CD4-positive, alpha-beta T cell treated with Interleukin-10 for 1 hour (primary cell): ENCODE measurements at places on chromosomes 12 and 14.

DNA sequence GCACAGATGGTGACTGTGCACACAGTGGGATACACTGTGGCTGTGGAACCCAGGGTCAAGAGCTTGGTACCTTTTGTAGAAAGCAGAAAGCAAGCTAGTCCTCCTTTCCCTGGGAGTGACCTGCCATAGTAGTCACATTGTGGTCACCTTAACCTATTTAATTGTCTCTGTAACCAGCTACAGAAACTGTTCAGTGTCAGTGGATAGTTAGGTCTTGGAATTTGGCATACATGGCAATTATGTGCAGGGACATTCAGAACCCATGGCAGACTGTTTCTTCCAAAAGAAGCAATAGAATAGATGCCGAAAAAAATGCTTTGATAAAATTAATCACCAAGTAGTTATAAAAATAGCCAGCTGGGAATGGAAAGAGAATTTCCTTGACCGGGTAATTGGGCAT lies 30.4 kb downstream of the PPHLN1 start:
- no peak for DNase-seq

DNA sequence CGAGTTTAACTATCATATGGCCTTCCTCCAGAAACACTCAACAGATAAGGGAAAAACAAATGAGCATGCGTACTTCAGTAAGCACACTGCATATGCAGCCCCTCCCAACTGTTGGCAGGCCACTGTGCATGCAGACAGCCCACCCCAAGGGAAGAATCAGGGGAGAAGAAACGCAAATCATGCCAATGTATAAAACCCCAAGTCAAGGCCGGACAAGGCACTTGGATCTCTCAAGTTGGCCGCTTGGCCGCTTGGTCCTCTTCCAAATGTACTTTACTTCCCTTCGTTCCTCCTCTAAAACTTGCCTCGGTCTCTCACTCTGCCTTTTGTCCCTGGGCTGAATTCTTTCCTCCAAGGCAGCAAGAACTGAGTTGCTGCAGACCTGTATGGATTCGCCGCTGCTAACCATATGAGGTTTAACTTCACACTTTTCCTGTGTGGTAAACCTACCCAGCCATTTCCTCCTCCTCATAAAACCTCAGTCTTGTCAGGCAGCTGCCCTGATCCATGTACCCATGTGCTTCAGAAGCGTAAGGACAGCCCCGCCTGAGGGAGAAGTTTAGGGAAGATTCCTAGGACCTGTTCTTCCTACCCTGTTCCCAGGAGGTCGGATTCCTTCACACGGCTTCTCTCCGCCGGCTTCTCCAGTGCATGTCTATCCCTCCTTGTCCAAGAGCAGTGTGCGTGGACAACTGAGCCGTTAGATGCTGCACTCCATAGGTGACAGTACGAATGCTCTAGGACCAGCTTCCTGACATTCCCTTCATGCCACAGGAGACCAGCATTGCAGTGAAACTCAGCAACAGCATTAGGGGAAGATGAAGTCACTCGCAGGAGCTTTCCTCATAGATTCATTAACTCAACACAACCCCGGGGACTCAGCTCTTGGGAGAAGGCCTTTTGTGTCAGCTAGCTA lies 188.0 kb downstream of the MON2 start:
- DNase-seq: no peak

DNA sequence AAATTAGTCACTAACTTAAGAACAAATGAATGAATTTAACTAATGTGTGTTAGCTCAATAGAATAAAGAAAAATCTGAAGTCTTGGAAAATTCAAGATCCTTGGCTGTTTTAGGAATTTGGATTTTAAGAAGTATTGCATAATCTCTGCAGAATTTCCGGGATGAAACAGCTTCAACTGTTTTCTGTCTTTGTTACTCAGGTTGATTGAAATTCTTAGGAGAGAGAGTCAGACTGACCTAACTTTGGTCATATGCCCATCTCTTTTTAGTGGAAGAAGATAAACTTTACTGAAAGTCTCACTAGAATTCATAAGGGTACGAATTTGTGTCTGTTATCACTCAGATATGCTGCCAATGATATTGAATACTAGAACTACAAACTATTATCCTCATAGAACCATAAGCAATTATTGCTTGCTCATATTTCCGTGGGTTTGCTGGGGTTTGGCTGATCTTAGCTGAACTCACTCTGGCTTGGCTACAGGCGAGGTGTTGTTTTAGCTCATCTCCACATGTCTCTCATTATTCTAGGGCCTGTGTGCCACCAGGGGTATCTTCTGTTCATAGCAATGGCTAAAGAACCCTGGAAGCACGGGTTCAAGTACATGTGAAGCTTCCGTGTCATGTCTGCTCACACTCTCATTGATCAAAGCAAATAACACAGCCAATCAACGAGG lies 257.4 kb upstream of the NOVA1 start:
- no peak for DNase-seq

GRCh38 chr12:2677142-2677880 lies 117.5 kb upstream of the FKBP4 start:
- DNase-seq: no peak

GRCh38 chr14:77158175-77158881 lies 16.7 kb upstream of the ZDHHC22 start:
- no peak for DNase-seq

DNA sequence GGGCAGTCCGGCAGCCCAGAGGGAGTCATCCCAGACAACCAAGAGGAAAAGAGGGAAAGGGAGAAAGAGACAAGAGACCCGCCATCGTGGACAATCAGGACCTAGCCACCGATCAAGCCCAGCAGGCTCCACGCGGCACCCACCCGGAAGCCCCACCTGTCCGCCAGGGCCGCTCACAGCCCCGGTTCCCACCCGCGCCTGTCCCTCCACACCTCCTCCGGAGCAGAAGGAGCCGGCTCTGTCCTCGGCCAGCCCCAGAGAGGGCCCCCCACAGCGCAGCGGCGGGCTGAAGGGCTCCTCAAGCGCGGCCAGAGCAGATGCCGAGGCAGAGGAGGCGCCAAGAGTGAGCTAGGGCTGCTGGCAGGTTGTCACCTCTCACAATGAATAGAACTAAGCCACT lies 784.7 kb upstream of the FBXO33 start:
- DNase-seq: no peak

GRCh38 chr12:72574138-72574537 lies 302.0 kb downstream of the TRHDE start:
- DNase-seq: no peak

- no peak for DNase-seq
Measured at GRCh38 chr14:95294834-95295599, 24.7 kb downstream of the CLMN start.

GRCh38 chr12:131896080-131896810 lies 1.8 kb downstream of the ULK1 start:
- peak; percentile 66 for DNase-seq

DNA sequence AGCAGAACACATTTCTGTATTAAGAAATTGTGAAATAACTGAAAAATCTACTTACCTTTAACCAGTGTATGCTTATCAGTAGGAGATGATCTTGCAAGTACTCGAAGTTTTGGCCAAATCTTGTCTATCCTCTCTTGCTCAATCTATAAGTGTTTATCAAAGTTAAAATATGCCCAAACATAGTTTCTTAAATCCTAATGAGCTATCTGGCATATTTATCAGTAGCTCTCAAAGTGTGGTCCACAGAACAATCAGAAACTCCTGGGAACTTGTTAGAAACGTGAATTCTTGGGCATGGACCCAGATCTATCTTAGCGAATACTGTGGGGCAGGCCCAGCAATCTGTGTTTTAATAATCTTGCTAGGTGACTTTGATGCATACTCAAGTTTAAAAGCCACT lies 84.5 kb upstream of the POC1B start:
- DNase-seq: no peak

GRCh38 chr12:96383991-96384390 lies 16.2 kb downstream of the CDK17 start:
- no peak for DNase-seq

- no peak for DNase-seq
Measured at GRCh38 chr12:13347241-13348043, 150.9 kb downstream of the EMP1 start.

DNA sequence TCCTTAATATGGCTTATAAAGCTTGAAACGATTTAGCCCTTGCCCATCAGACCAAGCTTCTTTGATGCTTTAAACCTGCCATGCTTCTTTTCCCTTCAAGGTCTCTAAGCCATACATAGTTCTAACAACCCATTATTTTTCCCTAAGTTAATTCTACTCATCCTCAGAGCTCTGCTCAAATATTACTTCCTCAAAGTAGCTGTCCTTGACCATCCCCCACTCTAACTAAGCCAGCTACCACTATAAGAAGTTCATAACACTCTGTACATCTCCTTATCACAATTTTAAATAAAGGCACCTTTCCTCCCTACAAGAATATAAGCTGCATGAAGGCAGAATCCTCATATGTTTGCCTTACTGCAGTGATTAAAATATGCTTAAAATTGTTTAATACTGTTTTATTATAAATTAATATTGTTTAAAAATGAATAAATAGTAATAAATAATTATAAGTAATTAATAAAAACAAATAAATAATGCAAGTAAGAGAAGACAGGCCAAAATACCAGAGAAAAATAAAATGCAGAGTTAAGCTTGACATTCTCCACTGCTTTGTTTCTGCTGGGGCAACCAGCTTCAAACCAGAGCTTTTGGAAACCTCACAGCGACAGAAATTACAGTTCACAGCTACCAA lies 76.8 kb downstream of the NUMB start:
- no peak for DNase-seq

DNA sequence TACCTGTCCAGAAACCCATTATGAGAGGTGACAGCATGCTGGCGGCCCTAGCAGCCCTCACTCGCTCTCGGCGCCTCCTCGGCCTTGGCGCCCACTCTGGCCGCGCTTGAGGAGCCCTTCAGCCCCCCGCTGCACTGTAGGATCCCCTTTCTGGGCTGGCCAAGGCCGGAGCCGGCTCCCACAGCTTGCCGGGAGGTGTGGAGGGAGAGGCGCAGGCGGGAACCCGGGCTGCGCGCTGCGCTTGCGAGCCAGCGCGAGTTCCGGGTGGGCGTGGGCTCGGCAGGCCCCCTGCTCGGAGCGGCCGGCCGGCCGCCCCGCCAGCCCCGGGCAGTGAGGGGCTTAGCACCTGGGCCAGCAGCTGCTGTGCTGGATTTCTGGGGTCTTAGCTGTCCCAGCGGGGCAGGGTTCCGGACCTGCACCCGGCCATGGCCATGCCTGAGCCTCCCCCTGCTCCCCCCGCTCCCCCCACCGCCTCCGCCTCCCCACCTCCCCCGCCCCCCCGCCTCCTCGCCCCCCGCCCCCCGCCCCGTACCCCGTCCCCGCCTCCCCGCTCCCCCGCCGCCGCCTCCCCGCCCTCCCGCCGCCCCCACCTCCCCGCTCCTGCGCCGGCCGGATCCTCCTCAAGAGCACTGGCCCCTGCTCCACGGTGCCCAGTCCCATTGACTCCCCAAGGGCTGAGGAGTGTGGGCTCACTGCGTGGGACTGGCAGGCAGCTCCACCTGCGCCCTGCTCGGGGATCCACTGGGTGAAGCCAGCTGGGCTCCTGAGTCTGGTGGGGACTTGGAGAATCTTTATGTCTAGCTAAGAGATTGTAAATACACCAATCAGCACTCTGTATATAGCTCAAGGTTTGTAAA lies 163.1 kb downstream of the KLHL28 start:
- no peak for DNase-seq

DNA sequence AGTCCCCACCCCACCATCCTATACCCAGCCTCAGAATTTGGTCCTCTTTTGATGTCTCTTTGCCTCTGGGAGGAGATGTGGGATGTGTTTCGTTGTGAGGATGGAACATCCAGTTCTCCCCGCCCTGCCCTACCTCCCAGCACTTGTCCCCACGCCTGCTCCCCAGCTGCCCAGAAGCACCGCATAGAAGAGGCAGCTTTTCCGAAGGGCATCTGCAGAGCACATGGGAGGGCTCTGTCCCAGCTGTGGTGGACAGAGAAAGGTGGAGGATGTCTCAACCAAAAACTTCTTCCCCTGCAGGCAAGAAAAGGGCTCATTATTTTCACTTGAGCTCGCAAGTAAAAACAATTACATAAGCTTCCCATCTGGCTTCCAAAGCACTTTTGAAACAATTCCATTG lies 302.6 kb downstream of the PCNX1 start:
- DNase-seq: no peak

DNA sequence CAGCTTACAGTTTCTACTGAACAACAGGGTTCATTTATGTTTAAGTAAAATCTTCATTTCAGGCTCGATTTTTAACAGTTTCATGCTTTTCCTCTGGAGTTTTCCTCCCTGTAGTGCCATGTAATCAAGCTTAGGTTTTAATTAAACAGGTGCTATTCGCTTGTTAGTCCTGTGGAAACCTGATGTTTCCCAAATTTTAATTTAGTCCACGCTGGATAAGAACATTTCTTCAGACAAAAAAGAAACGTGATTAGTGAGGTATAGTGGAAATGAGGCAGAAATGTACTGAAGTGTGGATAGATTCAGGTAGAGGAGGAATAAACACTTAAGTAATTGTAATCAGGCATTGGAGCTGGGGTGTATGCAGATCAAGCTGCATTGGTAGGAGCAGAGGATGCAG lies 1217.5 kb downstream of the AACS start:
- DNase-seq: no peak

DNA sequence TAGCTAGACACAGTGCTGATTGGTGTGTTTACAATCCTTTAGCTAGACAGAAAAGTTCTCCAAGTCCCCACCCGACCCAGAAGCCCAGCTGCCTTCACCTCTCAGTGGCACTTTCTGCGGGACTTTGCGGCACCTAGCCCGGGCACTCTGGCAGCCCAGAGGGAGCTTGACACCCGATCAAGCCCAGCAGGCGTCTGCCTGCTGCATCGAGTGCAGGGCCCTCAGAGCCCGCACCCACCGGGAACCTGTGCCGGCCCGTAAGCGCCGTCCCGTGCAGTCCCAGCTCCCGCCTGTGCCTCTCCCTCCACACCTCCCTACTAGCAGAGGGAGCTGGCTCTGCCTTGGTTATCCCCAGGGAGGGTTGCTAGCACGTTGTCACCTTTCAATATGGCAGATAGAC lies 631.0 kb upstream of the STXBP6 start:
- no peak for DNase-seq

GRCh38 chr12:9334041-9334692 lies 126.0 kb upstream of the PZP start:
- no peak for DNase-seq

DNA sequence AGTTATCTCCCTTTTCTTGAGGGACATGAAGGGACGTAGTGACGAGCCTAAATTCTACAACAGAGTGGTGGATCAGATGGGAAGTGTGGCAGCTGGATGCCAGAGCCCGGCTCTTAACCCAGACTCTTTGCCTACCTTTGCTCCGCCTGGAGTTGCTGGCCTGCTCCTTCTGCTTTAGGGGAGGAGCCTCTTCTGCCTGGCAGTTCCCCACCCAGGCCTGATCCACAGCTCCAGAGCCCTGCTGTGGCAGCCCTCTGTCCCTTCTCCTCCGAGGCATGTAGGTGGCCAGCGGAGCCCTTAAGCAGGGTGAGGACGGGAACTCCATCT lies 2.3 kb upstream of the PRPH start:
- DNase-seq: no peak
